ENCODE measurements at places on chromosomes 1 and 21. TPM values are rescaled to one million over a fixed set of nuclear protein-coding genes. Genes with fewer than 3 reads are reported as not detected.
A peak's percentile ranks its signal among the peaks of the same experiment; 100 is the strongest.

- no peaks in the 10 kb centered on the region for H3K27me3 ChIP-seq
- H3K4me1 ChIP-seq, result no peaks in the 10 kb centered on the region
- no peak for DNase-seq
- H3K27ac ChIP-seq, result no peak overlapping the region
- no peak overlapping the region for H3K4me3 ChIP-seq
- no peaks in the 10 kb centered on the region for H3K36me3 ChIP-seq
Measured at GRCh38 chr1:227911376-227911775, 36.4 kb downstream of the WNT9A start.

DNA sequence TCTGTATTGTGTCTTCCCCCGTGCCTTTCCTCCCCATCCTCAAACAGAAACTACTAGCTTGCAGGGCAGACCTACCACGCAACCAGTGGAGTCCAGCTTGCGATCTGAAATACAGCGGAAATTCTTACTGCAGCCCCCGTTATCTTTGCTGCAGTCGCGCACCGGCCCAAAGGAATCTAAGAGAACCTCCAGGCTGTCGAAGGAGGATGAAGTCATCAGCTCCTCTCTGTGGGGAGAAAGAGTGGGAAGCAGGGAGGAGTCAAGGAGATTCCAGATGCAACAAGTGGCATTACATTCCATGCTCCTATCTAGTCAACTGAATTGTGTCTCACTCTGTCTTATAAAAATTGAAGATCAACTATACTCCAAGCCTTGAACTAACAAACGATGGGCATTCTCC lies 206.9 kb downstream of the ASTN1 start:
- H3K27me3 ChIP-seq, result no peaks in the 10 kb centered on the region
- H3K4me3 ChIP-seq, result no peak overlapping the region
- H3K27ac ChIP-seq, result no peak overlapping the region
- DNase-seq, result peak; percentile 6
- H3K4me1 ChIP-seq, result no peaks in the 10 kb centered on the region

GRCh38 chr1:27671964-27672749 lies at the start of gene IFI6:
IFI6 (minus strand) TSS chr1:27672192; CDS start chr1:27669314, 2,878 bp downstream.
- H3K27ac ChIP-seq, result peak within 1 kb of the TSS; percentile 64
- H3K4me1 ChIP-seq, result peaks cover 13% of the 10 kb centered on the region
- H3K36me3 ChIP-seq, result no peaks in the 10 kb centered on the region
- H3K4me3 ChIP-seq, result peak within 1 kb of the TSS; percentile 72

- no peak overlapping the region for H3K4me3 ChIP-seq
Measured at GRCh38 chr1:217435204-217435603, 195.7 kb downstream of the GPATCH2 start.

DNA sequence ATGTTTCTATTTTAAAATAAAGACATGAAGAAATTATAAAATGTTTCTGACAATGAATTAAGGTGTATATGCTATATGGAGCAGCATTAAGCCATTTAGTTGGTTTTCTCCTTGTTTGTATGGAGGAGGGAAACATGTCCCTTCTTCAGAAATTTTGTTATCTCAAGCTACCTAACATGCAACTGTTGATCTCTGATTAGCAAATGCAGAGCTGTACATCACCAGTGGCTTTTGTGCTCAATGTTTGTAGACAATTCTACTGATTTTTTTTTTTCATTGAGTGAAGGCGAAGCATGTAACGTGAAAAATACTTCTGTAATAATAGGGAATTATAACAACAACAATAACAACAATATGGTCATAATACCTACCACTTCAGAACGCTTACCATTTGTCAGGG lies 463.7 kb downstream of the PLPP3 start:
- no peak overlapping the region for H3K4me3 ChIP-seq
- no peak for DNase-seq
- H3K4me1 ChIP-seq, result no peaks in the 10 kb centered on the region

TAF13 gene
- total RNA-seq, result 59.1 TPM

ZSCAN20 gene
- 8.7 TPM for total RNA-seq

All from fibroblast of lung (primary cell).